ENCODE measurements at places on chromosomes 2 and 18.
A peak's percentile ranks its signal among the peaks of the same experiment; 100 is the strongest.

DNA sequence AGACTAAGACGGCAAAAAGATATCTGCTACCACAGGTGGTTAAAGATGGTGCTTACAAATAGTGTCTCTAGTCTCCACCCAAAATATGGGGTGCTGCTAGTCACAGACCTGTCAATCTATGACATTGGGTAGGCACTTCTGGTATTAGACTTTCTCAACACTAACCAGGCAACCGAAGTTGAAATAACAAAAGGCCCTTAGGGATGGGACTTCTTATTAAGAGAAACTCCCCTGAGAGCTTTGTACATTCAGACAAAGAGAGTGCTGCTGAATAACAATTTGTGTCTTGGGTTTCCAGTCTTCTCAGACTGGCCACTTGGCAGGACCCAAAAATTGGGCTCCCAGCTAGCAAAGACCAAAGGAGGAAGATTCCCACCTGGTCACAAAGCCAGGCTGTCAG is 310.0 kb downstream of the CNTNAP5 start:
- no peak for DNase-seq

- DNase-seq = no peak
Measured at GRCh38 chr2:63642946-63643345, 54.2 kb downstream of the MDH1 start.

GRCh38 chr2:190979906-190980629 is 33.9 kb downstream of the STAT1 start:
- peak; percentile 62 for DNase-seq

- no peak for DNase-seq
Measured at GRCh38 chr2:31937741-31938140, 73.1 kb downstream of the MEMO1 start.

GRCh38 chr18:74351354-74351753 is 35.7 kb downstream of the C18orf63 start:
- peak; percentile 91 for DNase-seq

GRCh38 chr18:74880706-74881278 is 283.1 kb downstream of the ZNF407 start:
- no peak for DNase-seq

GRCh38 chr2:3639015-3639630 is 18.9 kb upstream of the ALLC start:
- DNase-seq = no peak

GRCh38 chr2:152411154-152411553 is 76.2 kb downstream of the FMNL2 start:
- DNase-seq = no peak

DNA sequence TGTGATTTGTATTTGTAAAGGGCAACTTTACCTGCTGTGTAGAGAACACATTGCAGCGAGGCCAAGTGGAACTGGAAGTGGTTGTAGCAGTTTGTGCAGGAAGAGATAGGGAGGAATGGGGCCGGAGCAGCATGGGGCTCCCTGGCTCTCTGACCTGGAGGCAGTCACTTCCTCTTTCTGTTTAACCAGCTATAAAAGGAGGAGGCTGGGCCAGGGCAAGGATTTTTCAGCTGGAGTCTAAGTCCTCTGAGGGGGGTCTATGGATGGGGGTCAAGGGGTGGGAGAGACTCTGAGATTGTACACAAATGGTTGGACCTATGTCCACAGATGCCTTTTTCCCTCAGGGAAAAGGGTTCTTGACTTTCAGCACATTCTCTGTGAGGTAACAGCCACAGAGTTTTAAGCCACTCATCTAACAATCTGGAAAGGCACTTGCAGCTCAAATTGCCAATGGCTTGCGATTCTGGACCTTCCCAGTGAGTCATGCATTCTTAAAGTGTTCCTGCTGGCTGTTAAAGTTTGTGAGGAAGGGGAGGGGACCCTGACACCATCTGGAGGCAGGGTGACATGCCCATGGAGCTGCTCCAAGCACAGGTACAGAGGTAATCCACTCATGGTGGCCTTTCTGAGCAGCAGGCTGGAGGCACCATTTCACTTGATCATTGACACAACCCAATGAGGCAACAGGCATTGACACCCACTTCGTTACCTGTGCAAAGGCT is 347.0 kb downstream of the CYRIA start:
- DNase-seq = no peak

GRCh38 chr2:172749388-172749787 is 13.7 kb downstream of the RAPGEF4 start:
- DNase-seq = no peak

DNA sequence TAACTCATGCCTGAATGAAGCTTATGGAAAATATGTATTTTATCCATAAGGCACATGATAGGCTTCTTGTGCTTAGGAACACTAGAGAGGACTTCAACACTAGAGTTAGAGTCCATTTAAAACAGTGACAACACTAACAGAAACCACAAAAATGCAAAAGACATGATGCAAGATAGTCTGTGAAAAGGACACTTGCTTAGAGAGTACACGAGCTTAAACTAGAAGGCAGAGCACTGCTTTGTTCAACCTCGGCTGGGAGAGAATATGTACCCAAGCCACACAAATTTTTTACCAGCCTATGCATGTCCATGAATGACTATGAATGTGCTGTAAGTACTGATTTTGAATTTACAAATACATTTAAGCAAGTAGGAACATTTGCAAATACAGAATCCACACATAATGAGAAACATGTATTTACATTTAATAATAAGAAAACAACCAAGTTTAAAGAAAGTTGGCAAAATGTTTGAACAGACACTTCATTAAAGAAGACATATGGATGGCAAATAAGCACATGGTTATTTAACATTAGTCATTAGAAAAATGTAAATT is 130.6 kb downstream of the SPOPL start:
- no peak for DNase-seq

- DNase-seq = peak; percentile 94
Measured at GRCh38 chr2:86584151-86584913, 21.1 kb upstream of the CHMP3 start.

- DNase-seq = no peak
Measured at GRCh38 chr2:65388051-65388531, 44.3 kb downstream of the SPRED2 start.

DNA sequence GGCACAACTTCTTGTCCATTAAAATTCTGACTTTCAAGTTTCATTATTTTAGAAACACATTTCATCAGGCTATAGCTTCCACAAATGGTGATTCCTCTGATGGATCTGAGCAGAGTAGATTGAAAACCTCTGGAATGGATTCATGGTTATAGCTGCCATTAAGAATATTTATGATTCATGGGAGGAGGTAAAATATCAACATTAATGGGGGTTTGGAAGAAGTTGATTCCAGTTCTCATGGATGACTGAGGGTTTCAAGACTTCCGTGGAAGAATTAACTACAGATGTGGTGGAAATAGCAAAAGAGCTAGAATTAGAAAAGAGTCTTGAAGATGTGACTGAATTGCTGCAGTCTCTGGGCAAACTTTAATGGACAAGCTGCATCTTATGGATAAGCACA is 797.4 kb downstream of the SUCLG1 start:
- no peak for DNase-seq

GRCh38 chr2:213834331-213834730 is 550.1 kb downstream of the SPAG16 start:
- peak; percentile 1 for DNase-seq

DNA sequence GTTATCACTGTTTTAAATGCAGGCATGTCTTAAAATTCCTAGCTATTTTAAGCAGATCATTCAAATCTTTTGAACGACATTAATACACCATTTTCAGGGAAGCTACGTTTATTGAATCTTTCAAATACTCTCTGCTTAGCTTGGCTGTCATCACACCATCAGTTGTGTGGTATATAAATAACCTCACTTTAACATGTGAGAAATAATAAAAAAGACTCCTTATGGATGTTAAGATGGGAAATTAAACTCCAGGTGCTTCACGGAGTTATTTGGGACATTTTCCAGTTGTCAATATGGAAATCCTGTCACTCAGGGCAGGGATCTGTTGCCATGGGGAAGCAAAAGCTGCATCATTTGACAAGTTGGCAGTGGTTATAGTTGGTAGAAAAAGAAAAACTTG is 649.2 kb upstream of the CDH2 start:
- DNase-seq = no peak

GRCh38 chr2:86646329-86646728 is 22.7 kb upstream of the RNF103 start:
- no peak for DNase-seq

- DNase-seq = no peak
Measured at GRCh38 chr18:35284841-35285240, 5.2 kb downstream of the ZSCAN30 start.

- no peak for DNase-seq
Measured at GRCh38 chr2:113854970-113855740, 34.7 kb upstream of the ACTR3 start.

DNA sequence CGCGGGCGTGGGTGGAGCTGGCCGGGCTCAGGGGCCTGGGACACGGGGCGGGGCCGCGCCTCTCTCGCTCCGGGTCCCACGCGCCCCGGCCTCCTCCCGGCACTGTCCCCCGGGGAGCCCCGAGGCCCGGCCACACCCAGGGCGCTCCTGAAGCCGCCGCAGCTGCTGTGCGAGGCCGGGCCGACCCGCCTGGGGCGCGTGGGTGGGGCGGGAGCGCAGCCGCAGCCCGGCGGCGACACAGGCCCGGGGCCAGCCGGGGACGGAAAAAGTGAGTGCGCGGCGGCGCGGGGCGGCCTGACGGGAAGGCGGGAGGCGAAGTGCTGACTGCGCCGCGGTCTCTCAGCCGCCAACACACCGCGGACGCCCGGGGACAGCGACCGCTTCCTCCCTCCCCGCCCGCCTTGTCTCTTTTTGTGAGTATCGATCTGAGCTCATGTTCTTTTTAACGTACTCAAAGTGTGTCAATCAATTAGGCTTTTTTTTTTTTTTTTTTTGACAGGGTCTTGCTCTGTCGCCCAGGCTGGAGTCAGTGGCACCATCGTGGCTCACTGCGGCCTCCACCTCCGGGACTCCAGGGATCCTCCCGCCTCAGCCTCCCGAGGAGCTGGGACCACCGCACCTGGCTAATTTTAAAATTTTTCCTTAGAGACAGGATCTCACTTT is 14.5 kb downstream of the PDCD1 start:
- peak; percentile 38 for DNase-seq

DNA sequence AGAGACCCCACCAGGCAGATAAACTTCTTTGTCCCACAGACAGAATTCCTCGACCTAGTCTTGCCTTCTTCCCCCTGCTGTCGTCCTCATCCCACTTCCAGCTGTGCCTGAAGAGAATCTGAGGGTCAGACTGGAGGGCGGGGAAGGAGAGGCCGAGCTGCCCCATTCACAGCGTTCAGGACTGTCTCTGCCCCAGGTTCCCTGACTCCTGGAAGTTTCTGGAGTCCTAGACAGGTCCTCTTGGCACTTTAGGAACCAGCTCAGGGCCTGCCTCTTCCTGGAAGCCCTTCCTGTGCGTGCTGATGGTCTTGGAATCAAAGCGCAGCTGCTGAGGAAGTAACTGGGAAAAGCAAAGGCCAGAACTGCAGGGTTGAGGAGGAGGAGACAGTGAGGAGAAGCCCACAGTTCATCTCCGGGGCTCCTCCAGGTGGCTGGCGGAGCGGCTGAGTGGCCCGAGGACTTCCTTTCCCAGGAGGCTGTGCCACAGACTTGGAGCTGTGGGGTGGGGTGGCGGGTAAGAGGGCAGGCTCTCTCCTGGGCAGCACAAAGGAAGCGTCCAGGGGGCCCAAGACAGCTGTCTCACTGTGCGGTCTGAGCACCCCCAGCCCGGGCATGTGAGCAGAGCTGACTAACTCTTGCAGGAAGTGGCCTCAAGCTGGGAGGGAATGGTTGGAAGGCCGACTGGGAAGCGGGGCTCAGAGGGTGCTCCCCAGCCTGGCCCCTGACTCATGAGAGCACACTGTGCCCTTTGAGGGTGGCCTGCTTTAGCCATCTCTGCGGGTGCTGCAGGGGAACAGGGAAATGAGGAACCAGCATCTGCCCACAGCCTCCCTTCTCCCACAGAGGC is 39.5 kb downstream of the SDC1 start:
- peak; percentile 76 for DNase-seq

- DNase-seq = no peak
Measured at GRCh38 chr2:1746174-1747064, 2.1 kb upstream of the PXDN start.

DNA sequence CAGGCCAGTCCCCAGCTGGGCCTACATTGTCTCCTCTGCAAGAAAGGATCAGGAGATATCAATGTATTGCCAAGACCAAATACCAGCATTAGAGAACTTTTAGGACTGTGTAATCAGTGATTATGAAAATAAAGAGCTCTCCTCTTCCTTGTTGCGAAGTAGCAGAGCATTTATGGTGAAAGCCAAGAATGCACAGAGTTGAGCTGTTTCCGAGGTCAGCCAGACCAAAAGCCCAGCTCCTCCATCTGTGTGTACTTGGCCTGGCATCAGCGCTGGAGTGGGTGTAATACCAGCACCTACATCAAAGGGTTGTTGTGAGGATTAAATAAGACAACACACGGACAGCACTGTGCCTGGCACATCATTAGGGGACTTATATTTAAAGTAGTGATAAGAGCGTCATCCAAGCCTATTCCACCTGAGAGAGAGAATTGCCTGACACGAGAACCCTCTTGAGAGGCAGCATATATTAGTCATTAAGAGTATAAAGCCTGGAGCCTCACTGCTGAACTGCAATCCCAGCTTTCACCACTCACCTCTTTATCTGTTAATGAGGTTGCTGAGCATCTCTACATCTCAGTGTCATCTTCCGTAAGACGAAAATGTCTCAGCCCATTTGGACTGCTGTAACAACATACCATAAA is 7.4 kb upstream of the SLC16A14 start:
- no peak for DNase-seq

DNA sequence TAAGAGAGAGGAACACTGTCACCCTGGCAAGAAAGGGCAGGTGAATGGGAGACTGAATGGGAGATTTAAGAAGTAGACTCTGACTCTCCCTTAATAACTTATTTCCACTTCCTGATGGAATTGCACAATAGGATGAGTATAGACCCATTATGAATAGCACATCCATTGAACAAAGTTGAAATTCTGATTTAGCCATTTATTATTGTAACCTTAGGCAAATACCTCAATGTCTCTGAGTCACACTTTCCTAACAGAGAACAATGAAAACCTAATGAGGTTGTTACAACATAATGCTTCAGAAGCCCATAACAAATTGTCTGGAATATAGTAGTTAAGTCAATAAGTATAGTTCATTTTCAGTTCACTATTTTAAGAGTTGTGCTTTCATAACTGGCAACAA is 78.9 kb downstream of the NRXN1 start:
- peak; percentile 90 for DNase-seq

- DNase-seq = no peak
Measured at GRCh38 chr18:28120828-28121515, 56.0 kb downstream of the CDH2 start.

- no peak for DNase-seq
Measured at GRCh38 chr2:169082995-169083394, 13.6 kb downstream of the DHRS9 start.

GRCh38 chr18:6604573-6604941 is 125.0 kb upstream of the ARHGAP28 start:
- no peak for DNase-seq

- DNase-seq = no peak
Measured at GRCh38 chr2:42076357-42077225, 28.8 kb downstream of the PKDCC start.

DNA sequence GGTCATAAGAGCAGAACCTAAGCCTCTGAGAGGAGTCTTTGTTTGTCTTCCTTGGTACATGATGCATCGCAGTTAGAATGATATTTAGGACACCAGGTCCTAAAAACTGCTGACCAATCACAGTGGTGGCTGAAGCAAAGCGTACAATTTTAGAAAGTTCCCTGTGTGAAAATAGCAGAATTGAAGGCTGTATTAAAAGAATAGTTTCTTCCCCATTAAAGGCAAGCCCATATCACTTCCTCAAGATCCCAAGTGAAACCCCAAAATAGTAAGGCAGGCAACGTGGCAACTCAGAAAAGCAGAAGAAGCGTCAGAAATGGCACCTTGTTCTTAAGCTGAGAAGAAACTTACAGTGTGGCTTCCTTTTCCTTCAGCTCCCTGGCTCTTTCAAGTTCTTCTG is 154.8 kb upstream of the PGAP1 start:
- no peak for DNase-seq

GRCh38 chr2:48601349-48601748 is 16.3 kb upstream of the GTF2A1L start:
- DNase-seq = no peak

Measured in kidney capillary endothelial cell (primary cell).